ENCODE measurements at places on chromosomes 2 and 18.

GRCh38 chr18:9876867-9877654, 8.7 kb upstream of the TXNDC2 start:
- peak; percentile 97 for DNase-seq

GRCh38 chr2:120204945-120205670, 18.1 kb downstream of the TMEM185B start:
- DNase-seq: no peak

- DNase-seq: no peak
Measured at GRCh38 chr2:66850376-66850775, 415.5 kb downstream of the MEIS1 start.

DNA sequence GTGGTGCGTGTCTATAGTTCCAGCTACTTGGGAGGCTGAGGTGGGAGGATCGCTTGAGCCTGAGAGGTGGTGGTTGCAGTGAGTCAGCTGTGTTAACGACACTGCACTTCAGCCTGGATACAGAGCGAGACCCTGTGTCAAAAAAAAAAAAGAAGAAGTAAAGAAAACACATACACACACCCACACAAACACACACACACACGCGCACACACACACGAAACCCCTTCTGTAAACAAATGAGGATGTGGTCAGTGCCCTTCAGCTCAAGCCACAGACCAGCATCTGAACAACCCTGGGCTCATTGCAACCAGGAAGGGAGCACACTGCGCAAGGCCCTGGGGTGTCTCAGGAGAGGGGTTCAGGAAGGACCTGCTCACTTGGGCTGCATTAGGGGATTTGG, 47.9 kb upstream of the KCNF1 start:
- peak; percentile 70 for DNase-seq

GRCh38 chr2:3547915-3548314, 10.2 kb downstream of the RNASEH1 start:
- DNase-seq: no peak

- peak; percentile 68 for DNase-seq
Measured at GRCh38 chr18:12468445-12468844, 60.7 kb downstream of the PRELID3A start.

DNA sequence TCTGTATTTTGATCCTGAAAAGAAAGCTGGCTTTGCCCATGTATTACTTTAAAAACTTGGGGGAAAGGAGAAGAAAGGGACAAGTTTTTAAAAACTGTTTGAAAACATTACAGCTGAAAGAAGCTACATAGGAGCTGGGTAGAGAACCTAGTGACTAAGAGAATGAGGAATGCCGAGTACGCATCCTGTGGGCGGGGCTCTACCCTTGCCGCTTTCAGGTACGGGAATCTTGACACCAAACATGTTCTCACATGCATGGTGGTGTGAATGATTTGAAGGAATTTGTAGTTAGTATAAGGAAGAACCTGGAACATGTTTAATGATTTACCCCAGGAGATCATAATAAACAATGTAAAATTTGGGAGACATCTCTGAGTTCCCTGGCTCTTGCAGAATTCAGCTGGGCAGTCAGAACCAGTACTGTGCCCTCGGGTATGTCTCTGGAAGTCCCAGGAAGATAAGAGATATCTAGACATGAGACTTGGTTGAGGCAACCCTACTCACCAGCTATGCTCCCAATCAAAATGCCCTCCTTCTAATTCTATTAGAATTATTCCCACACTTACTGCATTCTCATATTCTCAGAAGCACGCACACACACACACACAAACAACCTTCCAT, 16.5 kb upstream of the TGFA start:
- DNase-seq: no peak

DNA sequence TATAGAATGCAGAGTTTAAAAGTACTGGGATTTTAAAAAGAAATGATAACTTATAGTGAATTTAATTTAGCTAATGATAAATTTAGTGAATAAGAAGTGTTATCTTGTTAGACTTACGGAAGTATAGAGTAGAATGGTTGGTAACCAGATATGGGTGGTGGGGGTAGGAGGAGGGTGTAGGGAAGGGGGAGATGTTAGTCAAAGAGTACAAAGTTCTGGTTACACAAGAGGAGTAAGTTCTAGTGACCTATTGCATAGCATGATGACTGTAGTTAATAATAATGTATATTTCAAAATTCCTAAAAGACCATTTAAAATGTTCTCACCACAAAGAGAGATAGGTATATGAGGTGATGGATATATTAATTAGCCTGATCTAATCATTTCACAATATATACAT, 184.8 kb upstream of the STON1 start:
- DNase-seq: no peak

DNA sequence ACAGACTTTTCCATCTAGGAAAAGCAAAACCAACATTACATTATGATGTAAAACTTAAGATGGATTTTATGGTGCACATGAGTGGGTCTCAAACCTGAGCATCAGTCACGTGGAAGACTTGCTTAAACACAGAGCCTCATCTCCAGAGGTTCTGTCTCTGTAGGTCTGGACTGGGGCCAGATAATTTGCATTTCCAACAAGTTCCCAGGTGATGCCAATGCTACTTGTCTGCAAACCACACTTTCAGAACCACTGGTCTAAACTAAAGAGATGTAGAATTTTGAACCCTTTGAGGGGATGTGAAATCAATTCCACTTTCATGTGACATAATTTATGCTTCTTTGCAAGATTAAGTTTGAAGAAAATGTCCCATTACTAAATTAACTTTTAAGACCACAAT, 522.8 kb downstream of the MBD2 start:
- no peak for DNase-seq

DNA sequence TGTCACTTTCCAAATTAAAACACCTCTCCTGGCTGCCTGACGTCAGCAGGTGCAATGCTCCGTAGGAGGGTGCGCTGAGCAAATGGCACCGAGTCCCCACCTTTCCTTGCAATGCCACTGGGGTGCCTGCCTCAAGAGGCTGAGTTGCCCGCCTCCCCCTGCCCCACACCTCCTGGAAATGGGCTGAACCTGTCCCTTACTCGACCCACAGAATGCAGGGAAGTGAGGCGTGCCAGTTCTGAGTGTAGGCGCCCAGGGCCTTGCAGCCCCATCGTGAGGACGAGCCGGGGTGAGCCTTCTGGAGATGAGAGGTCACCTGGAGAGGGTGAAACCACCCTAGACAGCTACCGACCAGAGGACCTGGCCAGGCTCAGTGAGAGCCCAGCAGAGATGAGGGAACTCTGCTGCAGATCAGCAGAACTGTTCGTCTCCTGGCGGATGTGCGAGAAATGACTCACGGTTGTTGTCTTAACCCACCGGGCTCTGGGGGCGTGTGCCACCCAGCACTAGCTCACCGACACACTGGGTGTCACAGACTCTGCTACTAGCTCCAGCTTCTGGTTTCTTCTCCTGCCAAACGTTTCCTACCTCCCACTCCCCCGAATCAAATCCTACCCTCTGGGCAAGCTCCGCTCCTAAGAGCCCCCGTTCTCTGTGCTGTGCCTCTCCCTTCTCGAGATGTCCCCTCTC, 168.7 kb upstream of the HDAC4 start:
- no peak for DNase-seq

DNA sequence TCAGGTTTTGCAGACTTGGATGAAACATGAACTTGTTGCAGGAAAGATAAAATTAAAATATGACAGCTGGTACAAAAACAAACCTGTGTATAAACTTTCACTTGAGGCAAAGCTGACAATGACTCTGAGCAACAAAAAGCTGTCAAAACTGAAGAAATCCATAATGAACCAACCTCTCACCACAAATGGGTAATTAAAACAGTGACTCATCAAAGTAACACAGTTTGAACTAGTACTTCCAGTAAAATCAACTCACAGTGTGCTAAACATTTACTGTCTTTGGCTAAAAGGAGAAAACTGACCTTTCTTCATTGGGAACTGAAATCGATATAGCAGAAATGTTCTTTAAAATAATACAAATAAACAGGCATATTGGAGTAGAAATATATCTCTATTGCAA, 209.7 kb downstream of the WDPCP start:
- no peak for DNase-seq

- no peak for DNase-seq
Measured at GRCh38 chr2:16908656-16909055, 243.0 kb upstream of the CYRIA start.

- DNase-seq: peak; percentile 52
Measured at GRCh38 chr2:3535794-3536681, 16.7 kb upstream of the ADI1 start.

- DNase-seq: no peak
Measured at GRCh38 chr2:101467306-101467705, 7.6 kb downstream of the RFX8 start.

All from hematopoietic multipotent progenitor cell treated with erythropoietin and hydrocortisone succinate and interleukin-3 and kit ligand, for 6 days (in vitro differentiated cells).